ENCODE measurements at places on chromosomes 16 and 17.

DNA sequence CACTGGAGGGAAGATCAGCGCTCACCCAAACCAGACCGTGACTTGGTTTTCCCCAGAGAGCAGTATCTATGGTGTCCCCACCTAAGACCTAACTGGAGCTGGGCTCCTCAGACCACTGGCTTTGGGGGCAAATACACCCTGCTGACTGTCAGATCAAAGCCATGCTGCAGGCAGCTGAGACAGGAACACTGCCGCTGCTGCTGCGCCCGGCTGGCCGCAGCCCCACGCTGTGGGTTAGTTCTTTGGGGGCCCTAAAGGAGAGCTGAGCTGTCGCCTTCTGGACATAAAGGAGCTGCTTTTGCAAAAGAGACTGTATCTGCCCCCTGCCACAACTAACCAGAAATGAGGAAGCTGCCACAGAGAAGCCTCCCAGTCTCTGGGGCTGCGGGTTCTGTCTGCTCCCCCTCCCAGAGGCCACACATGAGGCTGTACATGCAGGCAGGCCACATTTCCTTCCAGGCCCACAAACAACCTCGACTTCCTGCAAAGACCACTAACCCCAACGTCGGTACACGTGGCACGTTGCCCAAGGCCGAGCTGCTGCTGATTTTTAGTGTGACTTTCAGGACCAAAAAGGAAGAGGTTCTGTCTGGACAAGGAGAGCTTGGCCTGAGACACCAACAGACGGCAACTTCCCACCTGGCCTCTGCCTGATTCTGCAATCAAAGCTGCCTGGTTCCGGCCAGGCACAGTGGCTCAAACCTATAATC lies 18.2 kb upstream of the ABR start:
- DNase-seq = peak; percentile 71

DNA sequence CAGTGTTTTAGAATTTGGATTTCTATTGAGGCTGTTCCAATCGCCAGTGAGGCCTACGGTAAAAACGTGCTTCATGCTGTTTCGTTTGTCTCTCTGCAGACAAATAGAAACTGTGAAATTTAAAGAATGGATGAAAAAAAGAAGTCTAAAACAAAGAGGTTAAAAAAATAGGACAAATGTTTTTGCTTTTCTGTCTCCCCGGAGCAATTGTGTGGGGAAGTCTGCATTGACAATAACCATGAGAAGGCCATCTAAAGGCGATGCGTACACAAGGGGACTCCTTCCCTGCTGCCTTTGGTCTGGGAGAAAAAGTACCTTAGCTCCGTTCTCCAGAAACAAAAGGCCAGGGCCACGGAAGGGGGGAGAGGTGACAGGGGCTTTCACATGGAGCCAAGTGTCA lies 4.6 kb upstream of the ZFHX3 start:
- DNase-seq = no peak

GRCh38 chr17:61390479-61390791 lies 9.2 kb upstream of the TBX2 start:
- no peak for DNase-seq

DNA sequence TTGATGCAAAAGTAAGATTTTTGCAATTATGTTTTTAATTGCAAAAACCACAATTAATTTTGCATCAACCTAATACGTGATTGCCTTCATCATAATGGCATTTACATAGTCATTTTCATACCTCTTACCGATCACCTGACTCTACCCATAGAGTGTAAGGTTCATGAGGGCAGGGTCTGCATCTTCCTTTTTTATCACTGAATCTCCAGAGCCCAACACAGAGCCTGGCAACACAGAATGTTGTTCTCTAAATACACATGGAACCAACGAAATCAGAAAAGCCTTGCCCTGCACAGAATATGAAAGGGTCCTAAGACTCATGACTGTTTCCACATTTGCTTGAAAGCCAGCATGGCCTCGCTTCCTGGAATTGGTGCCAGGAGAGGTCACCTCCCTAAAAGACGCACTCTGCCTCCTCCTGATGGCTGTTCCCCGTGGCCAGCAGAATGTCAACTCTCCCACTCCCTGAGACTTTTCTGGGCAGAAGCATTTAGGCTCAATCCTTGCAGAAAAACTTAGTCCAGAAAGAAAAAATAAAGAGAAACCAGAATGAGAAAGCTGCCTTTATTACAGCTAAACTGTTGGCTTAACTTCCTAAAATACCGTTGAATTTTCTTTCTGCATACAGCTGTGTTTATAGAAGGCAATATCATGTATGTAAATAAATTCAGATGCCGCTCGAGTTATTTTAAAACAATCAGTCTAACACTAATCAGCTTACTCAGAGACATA lies 327.8 kb upstream of the MAF start:
- no peak for DNase-seq

- DNase-seq = no peak
These were observed 40.6 kb downstream of the PRMT7 start for GRCh38 chr16:68351463-68351862.

DNA sequence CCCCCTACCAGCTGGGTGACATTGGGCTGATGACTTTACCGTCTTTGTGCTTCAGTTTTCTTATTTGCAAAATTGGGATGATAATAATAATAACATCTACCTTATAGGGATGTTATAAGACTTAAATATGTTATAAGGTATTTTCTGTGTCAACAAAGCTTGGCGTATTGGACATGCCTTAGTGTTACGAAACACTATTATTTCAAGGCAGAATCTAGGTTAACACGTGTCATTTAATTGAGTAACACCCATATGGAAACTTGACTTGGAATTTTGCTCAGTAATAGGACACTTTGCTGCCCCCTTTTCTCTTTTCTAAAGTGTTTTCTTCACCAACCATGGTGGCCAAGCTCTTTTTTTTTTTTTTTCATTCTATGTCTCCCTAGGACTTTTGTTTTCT lies 294.2 kb upstream of the SALL1 start:
- no peak for DNase-seq

- no peak for DNase-seq
These were observed 111.8 kb upstream of the CRHR1 start for GRCh38 chr17:45672301-45672700.

DNA sequence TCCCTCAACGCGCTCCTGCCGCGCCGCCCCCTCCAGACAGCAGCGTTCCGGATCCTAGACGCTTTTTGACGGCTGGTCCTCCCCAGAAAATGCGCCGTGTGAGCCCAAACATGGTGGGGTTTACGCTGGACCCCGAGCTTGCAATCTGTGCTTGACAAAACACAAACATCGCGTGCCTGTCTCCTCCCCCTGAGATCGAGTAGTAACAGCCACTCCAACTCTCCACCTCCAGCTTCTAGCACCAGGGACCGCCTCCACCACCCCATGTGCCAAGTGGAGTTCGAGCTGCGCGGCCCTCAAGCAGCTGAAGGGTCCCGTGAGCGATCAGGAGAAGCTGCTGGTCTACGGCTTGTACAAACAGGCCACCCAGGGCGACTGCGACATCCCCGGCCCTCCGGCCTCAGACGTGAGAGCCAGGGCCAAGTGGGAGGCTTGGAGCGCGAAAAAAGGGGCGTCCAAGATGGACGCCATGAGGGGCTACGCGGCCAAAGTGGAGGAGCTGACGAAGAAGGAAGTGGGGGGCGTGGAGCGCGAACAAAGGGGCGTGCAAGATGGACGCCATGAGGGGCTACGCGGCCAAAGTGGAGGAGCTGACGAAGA lies 656 bp upstream of the GEMIN4 start:
- DNase-seq = no peak

DNA sequence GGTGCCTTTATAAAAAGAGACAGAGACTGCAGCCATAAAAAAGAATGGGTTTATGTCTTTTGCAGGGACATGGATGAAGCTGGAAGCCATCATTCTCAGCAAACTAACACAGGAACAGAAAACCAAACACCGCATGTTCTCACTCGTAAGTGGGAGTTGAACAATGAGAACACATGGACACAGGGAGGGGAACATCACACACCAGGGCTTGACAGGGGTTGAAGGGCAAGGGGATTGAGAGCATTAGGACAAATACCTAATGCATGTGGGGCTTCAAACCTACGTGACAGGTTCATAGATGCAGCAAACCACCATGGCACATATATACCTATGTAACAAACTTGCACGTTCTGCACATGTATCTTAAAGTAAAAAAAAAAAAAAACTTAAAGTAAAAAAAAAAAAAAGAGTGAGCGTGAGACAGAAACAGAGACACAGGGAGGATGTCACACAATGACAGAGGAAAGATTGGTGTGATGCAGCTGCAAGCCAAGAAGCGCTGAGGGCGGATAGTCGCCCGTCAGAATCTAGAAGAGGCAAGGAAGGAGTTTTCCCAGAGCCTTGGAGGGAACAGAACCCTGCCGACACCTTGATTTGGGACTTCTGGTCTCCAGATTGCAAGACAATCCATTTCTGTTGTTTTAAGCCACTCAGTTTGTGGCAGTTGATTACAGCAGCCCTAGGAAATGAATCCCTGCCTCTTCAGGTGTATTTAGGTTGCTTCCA lies 27.4 kb upstream of the TNS4 start:
- DNase-seq = no peak

GRCh38 chr17:10311131-10311530 lies 61.7 kb downstream of the MYH13 start:
- DNase-seq = no peak

DNA sequence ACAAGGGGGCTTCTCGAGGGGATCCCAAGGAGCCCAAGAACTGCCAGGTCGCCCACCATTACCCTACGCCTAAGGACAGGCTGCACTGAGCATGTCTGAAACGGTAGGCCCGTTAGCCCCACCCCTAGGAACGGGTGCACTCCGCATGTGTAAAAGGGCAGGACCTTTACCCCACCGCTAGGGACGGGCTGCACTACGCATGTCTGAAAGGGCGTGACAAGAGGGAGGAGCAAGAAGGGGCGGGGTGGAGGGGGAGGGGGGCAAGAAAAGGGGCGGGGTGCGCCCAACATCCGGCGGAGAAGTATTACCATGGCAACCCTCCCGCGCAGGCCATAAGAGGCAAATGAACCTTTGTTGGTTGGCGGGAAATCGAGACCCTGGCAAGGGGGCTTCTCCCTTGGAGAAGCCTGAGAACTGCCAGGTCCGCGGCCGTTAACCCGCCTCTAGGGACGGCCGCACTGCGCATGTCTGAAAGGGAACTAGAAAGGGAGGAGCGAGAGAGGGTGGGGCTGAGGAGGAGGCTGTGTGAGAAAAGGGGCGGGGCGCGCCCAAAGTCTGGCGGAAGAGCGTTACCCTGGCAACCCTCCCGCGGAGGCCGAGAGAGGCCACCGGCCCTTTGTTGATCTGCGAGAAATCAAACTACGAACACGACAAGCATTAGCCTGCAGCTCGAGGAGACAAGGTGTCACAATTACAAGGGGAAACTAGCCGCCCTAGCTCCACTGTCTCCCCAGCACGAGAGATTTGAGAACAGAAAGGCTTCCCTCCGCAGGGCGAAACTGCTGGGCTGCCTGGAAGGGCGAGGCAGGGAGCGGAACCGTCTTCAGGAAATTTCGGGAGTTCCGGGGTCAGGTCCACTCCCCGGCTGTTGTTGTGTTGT lies 2046.8 kb downstream of the TP53TG3F start:
- DNase-seq = no peak

GRCh38 chr17:83041305-83041704 lies 38.1 kb upstream of the METRNL start:
- no peak for DNase-seq

DNA sequence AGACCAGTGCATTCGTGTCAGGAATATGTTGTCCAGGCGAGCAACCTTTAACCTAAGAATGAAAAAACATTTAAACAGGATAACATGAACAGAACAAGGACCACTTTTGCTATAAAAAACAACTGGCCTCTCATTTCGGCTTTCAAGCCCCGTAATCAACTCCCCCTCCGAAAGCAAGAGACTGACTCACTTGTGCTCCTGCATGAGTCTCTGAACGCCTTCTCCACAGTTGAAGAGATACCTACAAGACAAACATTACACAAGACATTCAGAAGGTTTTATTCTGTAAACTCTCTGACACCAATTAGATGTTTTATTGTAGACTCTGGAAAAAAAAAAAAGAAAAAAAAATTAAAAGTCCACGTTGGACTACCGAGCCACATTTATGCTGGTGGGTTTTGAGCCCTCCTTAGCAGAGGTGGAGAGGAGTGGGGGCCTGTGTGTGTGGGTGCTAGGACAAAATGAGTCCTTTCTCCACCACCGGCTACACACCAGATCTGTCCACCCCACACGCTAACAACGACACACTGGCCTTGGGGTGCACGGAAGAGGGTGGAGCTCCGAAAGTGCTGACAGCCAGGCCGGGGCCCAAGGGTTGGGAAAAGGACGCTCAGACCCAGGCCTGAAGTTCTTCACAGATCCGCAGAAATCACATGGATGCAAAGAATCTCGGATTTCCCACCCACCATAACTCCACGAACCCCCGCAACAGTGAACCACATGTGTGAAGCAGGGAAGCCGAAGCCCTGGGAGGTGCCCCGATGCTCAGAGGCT lies 759 bp downstream of the ELAC2 start:
- DNase-seq = no peak

GRCh38 chr17:12472252-12473173 lies 193.2 kb upstream of the MYOCD start:
- DNase-seq = no peak

DNA sequence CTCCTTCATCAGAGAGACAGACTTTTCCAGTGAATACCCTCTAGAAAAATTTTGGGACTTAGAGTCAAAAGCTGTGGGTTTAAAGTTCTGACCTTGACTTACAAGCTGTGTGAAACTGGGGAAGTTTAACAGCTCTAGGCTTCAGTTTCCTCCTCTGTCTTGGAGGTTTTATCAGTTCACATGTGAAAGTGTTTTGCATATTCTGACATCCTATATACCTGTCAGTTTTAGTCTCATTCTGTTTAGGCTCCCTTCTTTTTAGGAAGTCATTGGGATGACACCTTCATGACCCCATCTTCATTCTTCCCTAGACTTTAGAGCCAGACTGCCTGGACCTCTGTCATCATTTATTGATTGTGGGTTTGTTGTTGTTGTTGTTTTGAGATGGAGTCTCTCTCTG lies 44.4 kb downstream of the YPEL2 start:
- DNase-seq = no peak

- DNase-seq = peak; percentile 62
These were observed 4.5 kb downstream of the PRSS27 start for GRCh38 chr16:2715519-2715918.

- no peak for DNase-seq
These were observed 230.7 kb downstream of the HS3ST4 start for GRCh38 chr16:25922438-25922837.

GRCh38 chr16:24731722-24732419 lies 2.4 kb downstream of the TNRC6A start:
- DNase-seq = no peak

GRCh38 chr17:82073446-82073845 lies 7.8 kb upstream of the DUS1L start:
- no peak for DNase-seq

Measured in CMK (cell line).